ENCODE measurements at places on chromosomes 5 and 9. TPM values are rescaled to one million over a fixed set of nuclear protein-coding genes. Genes with fewer than 3 reads are reported as not detected.

- no peak for DNase-seq
These were observed 117.9 kb downstream of the HCN1 start for GRCh38 chr5:45578270-45578669.

GPR151 gene
- total RNA-seq: 1.2 TPM

ANKRD34B gene
- 4.1 TPM for total RNA-seq

TAF11L14 gene
- total RNA-seq: 9.4 TPM

TMEM215 gene
- 3.1 TPM for total RNA-seq

PCDHB9 gene
- 1.9 TPM for total RNA-seq

- no peak for DNase-seq
These were observed 27.3 kb upstream of the SLC46A2 start for GRCh38 chr9:112917987-112918362.

DNA sequence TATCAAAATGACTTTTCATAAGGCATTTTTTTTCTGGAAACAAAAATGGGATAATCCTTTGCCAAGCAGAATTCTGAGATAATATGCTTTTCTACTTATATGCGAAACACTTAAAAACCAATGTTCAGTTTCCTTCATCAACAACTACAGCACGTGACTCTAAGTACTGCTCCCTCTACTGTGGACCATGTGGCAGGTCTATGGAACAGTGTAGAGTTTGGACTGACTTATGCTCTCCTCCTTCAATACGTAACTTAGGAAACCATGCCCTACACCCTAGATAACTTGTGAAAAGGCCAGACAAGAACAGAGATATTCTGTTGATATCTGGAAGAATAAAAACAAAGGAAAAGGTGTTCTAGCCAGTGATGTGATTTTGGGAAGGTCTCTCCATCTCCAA is 111.3 kb upstream of the GNA14 start:
- DNase-seq: no peak

IL17B gene
- not detected for total RNA-seq

GRCh38 chr9:28916348-28916747 is 1343.1 kb upstream of the C9orf72 start:
- DNase-seq: no peak

- no peak for DNase-seq
These were observed 21.9 kb upstream of the FAM169A start for GRCh38 chr5:74888117-74888516.

GRCh38 chr5:34919077-34919476 is 3.6 kb downstream of the BRIX1 start:
- no peak for DNase-seq

Data from umbilical cord (tissue), 2 donors.